ENCODE measurements at places on chromosomes 5 and 9.

DNA sequence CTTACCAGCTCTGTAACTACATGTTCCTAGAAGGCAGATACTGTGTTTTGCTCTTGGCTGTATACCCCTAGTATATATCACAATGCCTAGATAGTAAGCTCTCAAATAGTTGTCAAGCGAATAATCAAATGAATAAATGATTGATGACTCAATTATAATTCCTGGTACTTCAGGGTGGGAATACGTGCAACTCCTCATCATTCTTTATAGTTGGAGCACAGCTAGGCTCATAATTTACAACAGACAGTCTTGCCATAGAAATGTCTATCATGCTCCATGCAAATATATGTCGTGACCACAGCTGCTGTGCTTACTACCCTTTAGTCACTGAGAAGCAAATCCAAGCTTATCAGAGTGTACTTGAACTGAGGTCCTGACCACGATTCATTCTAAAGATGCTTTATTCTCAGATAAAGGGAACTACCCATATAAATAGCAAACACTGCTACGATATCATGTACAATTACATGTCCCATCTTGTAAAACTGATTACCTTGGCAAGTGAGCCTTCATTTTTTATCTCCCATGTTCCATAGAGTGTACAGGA, 52.1 kb downstream of the STRBP start:
- DNase-seq, result no peak

GRCh38 chr9:71819115-71819739, 50.9 kb upstream of the CEMIP2 start:
- no peak for DNase-seq

DNA sequence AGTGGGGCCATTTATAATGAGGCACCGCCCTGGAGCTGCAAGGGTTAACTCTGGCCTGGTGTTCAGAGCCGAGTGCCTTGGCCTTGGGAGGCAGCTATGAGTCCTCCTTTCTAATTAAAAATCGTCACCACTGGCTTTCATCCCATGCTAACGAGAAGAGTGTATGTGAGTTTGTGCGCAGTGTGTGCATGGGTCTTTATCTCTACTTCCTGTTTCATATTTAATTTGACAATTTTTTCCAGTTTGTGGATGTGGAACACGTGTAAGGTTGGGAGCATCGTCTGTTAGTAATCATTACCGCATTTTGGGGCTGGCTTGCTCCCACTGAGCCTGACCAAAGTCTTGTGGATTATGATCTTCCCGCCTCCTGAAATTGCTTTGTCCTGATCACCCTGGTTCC, 76.4 kb downstream of the NDFIP1 start:
- DNase-seq, result no peak

DNA sequence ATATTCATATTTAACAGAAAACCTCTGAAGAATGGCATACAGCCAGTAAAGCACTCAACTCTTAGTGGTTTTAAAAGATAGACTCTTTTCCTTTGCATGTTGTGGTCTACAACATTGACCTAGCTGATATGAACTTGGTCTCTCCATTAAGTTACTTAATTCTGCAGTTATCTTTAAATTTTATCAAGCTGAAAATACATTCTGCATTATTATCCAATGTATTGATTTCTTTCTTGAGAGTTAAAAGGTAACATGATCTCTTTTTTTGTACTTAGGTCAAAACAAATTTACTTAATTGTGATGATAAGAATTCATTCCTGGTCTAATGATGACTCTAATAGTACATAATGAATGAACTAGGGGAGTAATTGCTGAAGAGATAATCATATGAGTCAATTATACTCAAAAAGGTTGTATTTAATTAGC, 132.9 kb downstream of the STARD4 start:
- no peak for DNase-seq

GRCh38 chr9:76717613-76718012, 46.6 kb upstream of the PCA3 start:
- DNase-seq, result no peak

DNA sequence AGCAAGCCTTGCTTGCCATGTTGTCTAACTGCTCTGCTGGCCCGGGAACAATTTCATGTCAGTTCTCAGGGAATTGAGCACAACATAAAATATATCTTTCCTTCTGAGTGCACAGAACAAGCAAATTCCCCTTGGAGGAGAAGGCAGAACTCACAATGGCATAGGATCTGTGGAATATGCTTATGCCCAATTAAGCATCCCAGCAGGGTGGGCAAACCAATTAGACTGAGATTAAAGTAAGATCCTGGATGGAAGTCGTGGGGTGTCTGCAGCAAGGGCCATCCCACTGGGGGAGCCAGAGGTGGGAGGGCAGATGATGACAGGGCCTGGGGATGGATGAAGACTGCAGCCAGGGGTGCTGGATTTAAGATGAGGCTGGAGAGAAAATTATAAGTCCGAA, 114.1 kb downstream of the BRINP1 start:
- no peak for DNase-seq

Data from left forelimb (tissue), 1 donor.